ENCODE measurements at places on chromosomes 3 and 15.

DNA sequence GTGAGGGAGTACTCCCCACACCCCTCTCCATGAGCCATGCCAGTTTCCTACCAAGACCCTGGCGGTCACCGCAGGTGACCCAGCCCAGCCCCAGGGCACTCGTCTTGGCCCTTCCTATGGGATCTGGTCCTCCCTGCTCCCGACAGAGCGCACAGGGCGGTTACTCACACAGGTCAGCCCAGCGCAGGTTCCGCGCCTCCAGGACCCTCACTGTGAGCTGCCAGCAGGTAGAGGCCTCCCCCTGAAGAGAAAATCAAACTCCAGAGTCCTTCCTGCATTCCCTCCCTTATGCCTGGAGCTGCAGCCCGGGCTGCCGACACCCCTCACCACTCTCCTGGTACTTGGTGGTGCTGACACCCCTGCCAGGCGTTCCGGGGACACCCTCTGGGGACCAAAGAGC, 6.9 kb downstream of the PLA2G4D start:
- DNase-seq, result no peak

DNA sequence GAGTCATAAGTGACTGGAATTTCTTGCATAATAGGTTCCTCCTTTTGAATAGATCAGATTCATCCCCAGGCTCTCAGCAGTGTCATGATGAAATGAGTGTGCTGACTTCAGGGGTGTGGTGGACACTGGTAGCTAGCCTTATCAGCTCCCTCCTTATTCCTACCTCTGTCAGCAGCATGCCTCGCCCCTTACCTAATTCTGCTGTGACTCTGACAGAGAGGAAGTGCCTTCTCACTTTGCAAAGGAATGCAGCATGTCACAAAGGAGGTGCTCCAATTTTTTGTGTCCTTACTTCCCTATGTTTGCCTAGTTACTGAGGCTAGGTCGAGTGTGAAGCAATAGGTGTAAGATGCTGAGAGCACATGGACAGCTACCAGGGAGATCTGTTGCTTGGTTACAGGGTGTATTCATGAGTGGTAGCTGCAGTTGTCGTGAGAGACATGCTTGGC, 90.6 kb downstream of the TNFAIP8L3 start:
- peak; percentile 4 for DNase-seq

DNA sequence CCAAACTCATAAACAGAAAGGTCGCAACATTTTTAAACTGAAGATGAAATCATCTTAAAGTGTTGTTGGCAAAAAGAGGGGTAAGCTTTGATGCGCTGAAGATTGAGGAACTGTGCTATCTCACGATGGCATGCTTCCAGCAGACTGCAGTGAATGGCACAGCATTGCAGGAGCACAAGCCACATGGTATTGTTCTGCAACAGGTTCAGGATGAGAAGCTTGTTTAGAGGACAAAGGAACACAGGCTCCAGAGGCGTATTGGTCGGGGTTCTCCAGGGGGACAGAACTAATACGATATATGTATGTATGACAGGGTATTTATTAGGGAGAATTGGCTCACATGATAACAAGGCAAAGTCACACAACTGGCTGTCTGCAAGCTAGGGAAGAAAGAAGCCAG, 13.8 kb upstream of the PLD1 start:
- DNase-seq, result no peak

GRCh38 chr3:47578691-47579632, at the start of gene CSPG5:
Gene CSPG5, minus strand, starts transcription at chr3:47578865. Its CDS starts 172 bp downstream, at chr3:47578693.
- DNase-seq, result no peak

GRCh38 chr15:47415539-47415971, 301.8 kb upstream of the SEMA6D start:
- DNase-seq, result no peak

GRCh38 chr15:64699751-64700388, 75.5 kb downstream of the RBPMS2 start:
- DNase-seq, result no peak

- no peak for DNase-seq
Observed at GRCh38 chr3:104911376-104911775, 455.3 kb upstream of the ALCAM start.

DNA sequence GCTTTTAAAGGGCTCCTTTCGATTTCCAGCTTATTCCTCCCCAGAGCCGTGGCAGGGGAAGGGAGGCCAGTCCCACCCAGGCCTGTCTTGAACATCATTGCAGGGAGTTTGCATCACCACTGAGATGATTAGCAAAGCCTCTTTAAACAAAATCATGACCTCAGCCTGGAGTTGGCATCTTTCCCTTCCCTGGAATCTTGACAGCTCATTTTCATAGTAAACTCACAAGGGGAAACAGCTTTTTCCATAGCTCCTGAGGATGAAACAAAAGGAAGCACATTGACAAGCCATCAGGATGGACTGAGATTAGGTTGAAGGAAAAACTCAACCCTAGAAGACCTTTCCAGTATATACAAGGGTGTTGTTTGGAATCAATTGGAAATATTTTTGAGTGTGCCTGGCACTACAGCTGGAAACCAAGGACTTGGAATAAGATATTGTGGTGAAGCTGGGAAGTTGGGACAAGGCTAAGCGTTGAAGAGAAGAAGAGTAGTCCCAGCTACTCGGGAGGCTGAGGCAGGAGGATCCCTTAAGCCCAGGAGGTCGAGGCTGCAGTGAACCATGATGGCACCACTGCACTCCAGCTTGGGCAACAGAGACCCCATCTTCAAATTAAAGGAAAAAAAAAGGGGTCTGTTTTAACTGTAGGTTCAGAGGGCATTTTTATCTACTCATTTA, 3.1 kb upstream of the LARP6 start:
- DNase-seq, result no peak

GRCh38 chr3:126153695-126154360, 26.6 kb downstream of the ALDH1L1 start:
- DNase-seq, result no peak

- no peak for DNase-seq
Observed at GRCh38 chr15:57382215-57382614, 5.9 kb downstream of the CGNL1 start.

DNA sequence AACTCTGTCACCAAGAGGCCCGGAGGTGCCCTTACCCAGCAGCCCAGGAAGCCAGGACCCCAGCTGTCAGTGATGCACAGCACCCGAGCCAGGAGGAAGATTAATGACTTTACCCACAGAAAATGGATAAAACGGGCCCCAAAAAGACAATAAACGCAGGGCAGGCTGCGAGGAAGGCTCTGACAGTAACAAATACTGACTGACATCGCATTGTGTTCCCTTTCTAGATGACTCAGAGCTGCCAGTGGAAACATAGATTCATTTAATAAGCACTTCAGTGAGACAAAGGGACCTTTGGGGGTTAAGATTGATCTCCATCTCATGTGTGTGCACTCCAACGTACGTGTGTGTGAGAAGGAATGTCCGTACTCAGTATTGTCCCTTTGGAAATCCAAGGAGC, 225.3 kb upstream of the PPP2R3A start:
- DNase-seq, result no peak

DNA sequence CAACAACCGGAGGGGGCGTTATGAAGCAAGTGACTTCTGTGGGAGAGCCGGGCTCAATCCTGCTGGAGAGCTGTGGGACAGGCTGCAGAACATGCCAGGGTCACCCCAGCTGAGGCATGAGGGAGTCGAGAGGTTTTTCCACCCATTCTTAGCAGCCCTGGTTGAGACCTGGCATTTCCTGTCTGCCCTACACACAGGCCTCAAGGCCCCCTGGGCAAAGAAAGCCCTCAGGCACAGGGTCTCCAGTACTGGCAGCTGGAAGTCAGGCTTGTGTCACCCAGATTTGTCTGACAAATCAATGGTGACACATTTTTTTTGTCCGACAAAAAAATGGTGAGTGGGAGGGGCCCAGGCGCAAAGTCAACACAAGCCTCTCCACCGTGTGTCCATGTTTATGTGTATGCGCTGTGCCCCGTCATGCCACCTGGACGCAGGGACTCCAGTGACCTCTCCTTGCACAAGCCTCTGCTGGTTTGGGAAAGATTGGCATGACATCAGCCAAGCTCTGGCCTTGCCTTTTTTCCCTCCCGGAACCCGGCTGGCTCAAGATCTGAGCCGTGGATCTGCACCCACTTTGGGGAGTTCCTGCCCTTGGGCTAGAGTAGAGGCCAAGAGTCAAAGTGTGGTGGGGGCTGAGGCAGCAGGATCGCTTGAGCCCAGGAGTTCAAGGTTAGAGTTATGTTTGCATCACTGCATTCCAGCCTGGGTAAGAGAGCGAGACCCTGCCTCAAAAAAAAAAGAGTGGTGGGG, 20.8 kb upstream of the ALAS1 start:
- DNase-seq, result no peak

DNA sequence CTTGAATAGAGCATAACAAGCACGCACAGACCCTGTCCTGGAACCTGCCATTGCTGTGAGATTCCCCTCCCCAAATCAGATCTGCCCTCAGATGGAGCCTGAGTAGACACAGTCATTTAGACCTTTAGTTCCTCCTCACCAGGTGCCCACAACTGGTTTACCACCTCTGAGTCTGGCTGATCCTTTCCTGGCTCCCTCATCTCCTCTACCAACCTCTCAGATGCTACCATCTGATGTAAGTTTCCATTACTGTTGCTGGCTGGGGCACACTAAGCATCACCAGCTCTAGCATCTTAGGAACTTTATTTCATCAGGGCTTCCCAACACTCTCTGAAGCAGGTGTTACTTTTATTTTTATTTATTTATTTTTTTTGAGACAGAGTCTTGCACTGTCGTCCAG, 288.3 kb downstream of the TLE3 start:
- no peak for DNase-seq

GRCh38 chr3:129226374-129226773, 23.0 kb upstream of the COPG1 start:
- peak; percentile 87 for DNase-seq

DNA sequence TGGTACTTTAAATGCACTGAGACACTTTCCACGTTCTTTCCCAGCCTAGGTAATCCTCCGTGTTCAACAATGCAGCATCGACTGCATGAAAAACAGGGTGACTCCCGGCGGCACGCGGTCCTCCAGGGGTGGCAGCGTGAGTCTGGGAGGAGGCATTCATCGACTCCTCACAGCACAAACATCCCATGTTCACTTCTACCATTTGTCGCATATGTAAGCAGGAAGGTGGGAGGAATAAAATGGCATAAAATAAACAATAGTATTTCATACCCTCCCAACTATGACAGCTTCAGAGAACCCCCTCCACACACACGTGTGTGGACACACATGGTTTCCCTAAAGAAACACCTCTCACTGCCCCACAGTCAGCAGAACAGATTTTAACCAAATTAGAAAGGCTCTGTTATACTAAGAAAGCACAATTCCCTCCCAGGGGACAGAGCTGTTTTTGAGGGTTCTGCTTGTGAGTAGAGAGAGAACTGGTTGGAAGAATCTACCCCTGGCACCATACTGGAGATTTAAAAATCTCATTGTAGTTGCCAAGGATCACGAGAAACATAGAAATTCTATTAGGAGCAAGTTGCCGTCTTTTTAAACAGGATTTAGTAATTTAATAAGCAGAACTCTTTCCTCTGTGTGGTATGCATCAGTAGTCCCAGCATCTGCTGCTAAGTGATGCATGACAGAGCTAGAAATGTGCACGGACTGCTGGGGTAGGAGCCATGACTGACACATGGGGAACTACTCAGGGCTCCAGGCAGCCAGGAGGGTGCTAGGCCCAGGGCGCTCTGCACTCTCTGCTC, 6.0 kb downstream of the FAM43A start:
- no peak for DNase-seq

DNA sequence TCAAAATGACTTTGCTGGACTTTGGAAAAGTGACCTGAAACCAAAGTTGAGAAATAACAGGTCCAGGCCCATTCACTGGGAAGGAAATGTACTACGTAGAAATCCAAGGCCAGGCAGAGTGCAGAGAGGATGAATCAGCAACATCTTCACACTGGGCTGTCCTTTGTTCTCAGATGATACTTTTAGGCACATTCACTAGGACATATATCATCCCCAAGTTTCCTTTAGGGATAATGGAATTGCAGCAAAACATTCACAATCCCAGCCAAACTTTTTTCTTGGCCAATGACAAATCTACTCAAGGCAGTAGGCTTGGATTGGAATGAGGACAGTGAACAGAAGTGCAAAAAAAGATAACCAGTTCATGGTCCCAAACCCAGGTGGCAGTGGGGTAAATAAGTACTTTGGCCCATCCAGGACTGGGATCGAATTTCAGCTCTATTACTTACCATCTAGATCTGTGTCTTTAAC, 75.1 kb downstream of the CLDN11 start:
- no peak for DNase-seq

GRCh38 chr15:70615435-70616310, 147.7 kb downstream of the UACA start:
- DNase-seq, result no peak

- DNase-seq, result no peak
Observed at GRCh38 chr3:40972350-40972749, 227.0 kb upstream of the CTNNB1 start.

GRCh38 chr3:184872200-184872599, 60.2 kb downstream of the VPS8 start:
- no peak for DNase-seq

DNA sequence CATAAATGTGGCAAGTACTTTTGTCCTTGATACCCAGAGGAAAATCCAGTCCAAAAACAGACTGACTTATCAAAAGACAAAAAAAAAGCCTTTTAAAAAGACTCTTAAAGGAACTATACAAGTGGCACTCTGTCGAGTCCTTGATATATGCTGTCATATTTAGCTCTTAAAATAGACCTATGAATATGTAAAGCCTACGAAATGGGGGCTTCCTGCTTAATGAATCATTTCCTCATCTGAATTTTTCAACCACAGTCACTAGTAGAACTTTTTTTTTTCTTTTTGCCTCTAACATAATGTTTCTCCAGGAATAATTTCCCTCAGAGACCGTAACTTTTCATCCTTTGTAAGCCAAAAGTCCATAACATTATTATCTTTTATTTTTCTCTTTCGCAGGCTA, 95.8 kb downstream of the P3H2 start:
- no peak for DNase-seq

DNA sequence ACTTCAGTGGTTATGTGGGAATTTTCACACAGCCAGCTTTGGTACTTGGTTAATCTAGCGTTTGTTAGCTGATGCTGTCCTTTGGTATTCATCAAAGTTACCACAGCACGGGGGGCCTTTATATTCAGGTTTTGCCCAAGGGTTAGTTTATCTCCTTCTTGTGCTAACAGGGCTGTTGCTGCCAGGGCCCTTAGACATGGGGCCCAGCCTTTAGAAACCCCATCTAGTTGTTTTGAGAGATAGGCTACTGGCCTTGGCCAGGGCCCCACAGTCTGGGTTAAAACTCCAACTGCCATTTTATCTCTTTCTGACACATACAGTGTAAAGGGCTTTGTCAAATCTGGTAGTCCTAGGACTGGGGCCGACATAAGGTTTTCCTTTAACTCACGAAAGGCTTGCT, 7.5 kb upstream of the DNAAF4 start:
- no peak for DNase-seq

DNA sequence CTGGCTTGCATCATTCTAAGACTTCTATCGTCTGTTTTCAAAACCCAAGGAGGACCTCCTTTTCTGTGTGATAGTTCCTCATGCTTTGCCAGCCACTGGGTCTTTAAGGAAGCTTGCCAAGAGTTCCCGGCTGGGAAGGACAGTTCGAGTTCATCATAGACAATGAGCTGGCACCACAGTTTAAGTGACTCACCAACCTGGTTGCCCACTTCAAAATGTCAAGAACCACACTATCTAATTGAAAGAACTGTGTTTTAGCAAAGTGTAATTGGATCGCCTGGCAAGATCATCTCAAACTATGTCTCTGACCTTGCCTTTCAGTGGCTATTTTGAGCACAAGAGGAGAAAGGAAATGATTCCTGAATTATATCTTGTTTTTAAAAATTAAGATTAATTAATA, 27.9 kb downstream of the SOX2 start:
- DNase-seq, result peak; percentile 24

- DNase-seq, result no peak
Observed at GRCh38 chr15:88896333-88897033, 1.1 kb upstream of the HAPLN3 start.

Measured in SK-MEL-5 (cell line).